Heart right ventricle (tissue), 16 donors: ENCODE measurements at places on chromosomes 16 and 17. TPM values are rescaled to one million over a fixed set of nuclear protein-coding genes. Genes with fewer than 3 reads are reported as not detected.

Gene GJD3
- total RNA-seq = 2.8 TPM

Gene KCNAB3
- 0.31 TPM for total RNA-seq

DNA sequence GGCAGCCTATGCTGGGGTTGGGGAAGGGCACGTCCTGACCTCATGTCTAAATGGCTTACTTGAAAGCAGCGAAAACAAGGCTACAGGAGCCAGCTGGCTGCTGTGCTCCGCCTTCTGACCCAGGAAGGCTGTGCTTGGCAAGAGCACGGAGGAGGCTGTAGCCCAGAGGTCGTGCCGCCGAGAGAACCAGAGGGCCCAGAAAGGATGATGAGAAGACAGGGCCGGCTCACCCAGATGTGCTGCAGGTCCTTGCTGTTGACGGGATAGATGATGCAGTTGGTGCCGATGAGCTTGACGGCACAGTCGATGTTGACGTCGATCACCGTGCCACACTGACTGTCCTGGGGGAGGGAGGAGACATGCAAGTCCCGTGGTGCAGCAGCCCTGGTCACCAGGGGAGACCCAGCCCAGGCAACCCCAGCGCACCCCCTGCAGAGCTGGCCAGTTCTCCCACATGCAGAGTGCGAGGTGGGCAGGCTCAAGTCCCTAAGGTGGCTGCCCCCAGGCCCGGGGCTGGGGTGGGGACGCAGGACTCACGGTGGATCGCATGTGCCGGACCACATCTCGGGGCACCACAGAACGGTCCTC lies 20.7 kb downstream of the SPHK1 start:
- DNase-seq = no peak

GRCh38 chr16:11556945-11557720 lies 29.6 kb downstream of the LITAF start:
- DNase-seq = no peak

DNA sequence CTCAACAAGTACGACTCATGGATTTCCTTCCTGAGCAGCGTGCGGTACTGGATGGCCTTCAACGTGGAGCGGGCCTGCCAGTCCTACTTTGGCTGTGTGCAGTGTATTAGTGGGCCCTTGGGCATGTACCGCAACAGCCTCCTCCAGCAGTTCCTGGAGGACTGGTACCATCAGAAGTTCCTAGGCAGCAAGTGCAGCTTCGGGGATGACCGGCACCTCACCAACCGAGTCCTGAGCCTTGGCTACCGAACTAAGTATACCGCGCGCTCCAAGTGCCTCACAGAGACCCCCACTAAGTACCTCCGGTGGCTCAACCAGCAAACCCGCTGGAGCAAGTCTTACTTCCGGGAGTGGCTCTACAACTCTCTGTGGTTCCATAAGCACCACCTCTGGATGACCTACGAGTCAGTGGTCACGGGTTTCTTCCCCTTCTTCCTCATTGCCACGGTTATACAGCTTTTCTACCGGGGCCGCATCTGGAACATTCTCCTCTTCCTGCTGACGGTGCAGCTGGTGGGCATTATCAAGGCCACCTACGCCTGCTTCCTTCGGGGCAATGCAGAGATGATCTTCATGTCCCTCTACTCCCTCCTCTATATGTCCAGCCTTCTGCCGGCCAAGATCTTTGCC lies 9.0 kb downstream of the HAS3 start:
- DNase-seq = no peak

GRCh38 chr17:36544044-36544306 lies 744 bp upstream of the GGNBP2 start:
- DNase-seq = peak; percentile 26

DNA sequence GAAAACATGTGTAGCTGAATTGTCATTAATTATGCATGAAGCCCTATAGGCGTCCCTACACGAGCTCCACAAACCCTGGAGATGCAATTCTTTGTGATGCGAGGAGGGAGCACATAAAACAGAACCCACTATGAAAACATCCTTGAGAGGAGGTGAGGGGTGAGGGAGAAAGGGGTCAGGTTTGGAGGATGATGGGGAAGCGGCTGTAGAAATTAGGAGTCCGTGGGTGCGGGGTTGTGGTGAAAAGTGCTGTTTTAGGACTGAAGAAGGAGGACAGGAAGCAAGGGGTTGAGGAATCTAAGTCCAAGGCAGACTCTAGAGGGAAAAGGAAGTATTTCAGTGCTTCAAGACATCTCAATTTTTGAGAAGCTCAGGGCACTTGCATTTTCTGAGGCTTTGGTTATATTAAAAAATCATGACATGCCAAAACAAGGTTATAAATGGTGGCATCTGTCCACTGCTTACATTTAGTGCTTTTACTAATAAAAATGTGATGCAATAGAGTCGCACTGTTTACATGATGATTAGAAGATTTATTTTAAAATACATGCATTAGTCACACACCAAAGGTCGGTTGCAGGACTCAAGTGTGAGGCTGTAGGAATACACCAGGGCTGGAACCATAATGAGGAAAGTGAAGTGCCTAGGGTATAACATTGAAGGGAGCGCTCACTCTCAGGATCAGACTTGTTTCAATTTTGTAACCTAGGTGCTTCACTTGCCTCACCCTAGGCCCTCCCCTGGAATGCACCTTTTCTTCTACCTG lies 379.5 kb downstream of the HS3ST4 start:
- no peak for DNase-seq

DNA sequence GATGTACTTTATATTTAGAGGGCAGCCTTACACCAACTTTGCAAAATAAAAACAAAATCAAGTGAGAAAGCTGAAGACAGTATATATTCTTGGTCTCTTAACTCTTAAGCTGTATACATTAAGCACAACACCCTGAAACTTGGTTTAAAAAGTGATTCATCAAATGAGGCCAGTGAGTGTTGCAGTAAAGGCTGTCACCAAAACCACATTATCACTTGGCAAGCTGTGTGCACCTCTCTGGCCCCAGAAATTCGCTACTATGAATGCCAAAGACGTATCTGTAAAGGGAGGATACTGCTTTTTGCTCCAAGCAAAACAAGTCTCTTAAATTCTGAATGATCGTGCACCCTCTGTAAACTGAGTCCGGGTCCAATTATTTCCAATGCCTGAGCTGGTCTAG lies 163.9 kb downstream of the ZFHX3 start:
- DNase-seq = no peak

- DNase-seq = no peak
Observed at GRCh38 chr16:3017794-3018506, at the start of gene CLDN6. TSS of gene CLDN6 (minus strand) at chr16:3018183. CDS start at chr16:3016021, 2,162 bp downstream.

- no peak for DNase-seq
Observed at GRCh38 chr17:50620237-50620636, 14.4 kb upstream of the ABCC3 start.
